ENCODE measurements at places on chromosomes 11 and 22.

DNA sequence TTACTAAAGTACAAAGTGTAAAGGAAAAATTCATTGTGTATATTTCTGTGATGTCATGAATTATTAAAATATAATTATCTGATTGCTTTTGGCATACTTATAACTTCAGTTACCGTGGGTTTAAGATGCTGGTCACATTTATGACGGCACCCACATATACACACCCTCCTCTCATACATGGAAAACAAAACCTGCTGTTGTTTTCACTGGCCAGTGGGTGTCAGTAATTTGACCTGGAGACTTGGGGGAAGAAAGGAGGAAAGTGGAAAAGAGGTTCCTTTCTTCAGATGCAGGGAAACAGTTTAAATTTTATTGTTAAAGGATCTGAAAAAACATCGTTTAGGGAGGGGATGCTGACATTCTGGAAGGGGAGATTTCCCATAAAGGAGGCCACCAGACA is 742 bp upstream of the BBOX1 start:
- DNase-seq, result no peak

GRCh38 chr11:12239804-12240371 is 129.5 kb downstream of the MICAL2 start:
- DNase-seq, result no peak

DNA sequence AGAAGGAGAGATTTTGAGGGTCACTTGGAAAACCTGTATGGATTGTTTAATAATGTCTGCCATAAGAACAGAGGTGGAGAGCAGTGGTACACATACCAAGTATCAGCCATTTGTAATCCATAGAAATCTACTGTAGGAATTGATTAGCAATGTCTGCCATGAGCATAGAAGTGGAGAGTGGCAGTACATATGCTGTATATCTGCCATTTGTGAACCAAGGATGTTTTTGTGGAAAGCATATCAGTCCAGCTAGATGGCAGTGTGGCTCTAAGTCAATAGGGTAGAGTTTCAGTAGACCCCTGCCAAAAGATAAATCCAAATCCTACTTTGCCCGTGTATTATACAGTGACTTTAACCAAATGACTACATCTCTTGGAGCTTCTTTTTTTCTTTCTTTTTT is 82.9 kb upstream of the SEZ6L start:
- no peak for DNase-seq

DNA sequence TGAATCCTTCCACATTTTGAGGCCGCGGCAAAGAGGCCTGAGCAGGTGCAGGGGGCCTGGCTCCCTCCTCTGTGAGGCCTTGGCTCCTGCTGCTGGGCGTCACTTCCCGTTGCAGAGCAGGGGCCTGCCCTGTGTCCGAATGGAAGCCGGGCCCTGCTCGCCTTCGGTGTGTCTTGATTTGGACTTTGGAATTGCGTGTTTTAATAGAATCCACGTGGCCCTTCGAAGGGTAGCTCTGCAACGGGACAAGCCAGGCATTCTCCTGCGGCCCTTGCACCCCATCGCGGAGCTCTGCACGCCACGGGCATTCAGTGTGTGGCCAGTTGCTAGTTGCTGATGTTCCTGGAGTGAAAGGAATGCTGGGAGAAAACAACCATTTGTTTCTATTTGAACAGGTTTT is 25.8 kb downstream of the SAMM50 start:
- no peak for DNase-seq

- no peak for DNase-seq
These were observed 21.6 kb downstream of the LRFN4 start for GRCh38 chr11:66878474-66878873.

DNA sequence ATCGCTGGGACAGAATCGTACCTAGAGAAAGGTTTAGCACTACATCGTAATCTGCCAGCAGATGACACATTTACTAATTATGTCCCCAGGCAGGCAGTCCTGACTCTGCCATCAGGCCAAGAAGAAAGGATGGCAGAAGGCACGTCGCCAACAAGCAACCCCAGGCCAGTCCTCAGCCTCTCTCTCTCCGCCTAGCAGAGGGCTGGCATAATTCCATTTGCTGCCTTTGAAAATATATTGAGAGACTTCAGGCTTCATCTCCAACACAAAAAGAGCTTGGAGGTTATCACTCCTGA is 1517.0 kb downstream of the TBC1D22A start:
- no peak for DNase-seq

DNA sequence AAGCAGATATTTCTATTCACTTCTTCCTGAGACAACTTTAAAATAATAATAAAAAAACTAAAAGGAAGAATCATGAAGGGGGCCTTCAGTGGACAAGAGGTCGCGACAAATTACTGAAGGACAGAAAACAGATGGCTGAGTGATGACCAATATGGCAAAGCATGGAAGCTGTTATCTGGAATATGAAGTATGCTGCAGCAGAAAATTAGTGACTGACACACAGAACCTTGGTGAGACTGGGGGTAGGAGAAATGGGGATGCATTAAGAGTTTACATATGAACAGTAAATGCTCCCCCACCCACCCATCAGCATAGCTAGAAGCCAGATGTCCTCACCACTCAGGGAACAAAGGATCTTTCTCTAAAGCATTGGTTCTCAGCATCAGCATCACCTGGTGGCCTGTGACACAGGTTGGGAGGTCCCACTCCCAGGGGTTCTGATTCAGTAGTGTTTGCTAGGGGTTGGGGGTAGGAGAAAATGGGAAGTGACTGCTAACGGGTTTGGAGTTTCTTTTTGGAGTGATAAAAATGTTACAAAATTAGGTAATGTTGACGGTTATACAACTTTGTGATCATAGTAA is 59.7 kb downstream of the NARS2 start:
- DNase-seq, result no peak

GRCh38 chr22:38757464-38757757 is 1.6 kb upstream of the SUN2 start:
- DNase-seq, result no peak

- no peak for DNase-seq
These were observed 109.0 kb upstream of the APOA1 start for GRCh38 chr11:116946414-116946813.

DNA sequence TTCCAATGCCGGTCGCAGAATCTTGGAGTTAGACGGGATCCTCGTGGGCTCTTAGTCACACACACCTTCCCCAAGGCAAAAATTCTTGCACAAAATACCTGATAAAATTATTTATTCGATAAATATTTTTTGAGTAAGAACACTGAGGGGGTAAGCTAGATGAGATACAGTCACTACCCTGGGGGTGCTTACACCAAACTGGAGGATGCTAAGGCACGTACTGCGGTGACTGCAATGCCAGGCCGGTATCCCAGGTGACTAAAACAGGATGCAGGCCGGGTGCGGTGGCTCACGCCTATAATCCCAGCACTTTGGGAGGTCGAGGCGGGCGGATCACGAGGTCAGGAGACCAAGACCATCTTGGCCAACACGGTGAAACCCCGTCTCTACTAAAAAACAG is 1.7 kb upstream of the MRTFA start:
- DNase-seq, result no peak

DNA sequence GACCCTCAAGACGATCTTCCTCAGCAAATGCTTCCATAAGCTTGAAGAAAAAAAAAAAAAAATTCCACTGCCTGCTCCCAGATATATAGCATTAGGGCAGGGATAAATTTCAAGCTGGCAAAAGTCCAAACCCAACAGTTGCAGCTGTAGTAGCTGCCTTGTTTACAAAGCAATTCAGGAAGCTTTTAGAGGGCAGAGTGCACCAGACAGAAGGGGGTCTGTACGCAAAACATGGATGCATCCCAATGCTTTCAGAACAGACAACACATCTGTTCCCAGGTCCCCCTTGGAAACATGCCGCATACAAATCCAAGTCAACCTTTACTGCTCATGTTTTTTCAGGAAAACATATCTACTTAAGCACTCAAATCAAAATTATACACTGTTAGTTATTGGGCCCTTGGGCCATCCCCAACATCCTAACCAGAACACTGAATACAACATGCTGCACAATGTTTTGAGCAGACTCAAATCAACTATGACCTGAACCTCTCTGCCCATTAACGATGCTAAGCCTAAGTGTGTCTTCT is 94.5 kb downstream of the CADM1 start:
- peak; percentile 72 for DNase-seq

GRCh38 chr11:39678996-39679395 is 1780.5 kb downstream of the LRRC4C start:
- DNase-seq, result no peak

DNA sequence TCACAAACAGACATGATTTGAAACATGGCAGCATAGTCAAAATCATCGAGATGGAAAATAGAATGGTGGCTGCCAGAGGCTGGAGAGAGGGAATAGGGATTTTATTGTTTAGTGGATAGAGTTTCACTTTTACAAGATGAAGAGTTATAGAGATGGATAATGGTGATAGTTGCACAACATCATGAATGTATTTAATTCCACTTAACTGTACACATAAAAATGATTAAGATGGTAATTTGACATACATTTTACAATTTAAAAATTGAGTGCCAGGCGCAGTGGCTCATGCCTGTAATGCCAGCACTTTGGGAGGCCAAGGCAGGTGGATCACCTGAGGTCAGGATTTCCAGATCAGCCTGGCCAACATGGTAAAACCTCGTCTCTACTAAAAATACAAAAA is 21.2 kb downstream of the TTC28 start:
- DNase-seq, result no peak

GRCh38 chr22:28808716-28809355 is 8.5 kb upstream of the XBP1 start:
- DNase-seq, result no peak

DNA sequence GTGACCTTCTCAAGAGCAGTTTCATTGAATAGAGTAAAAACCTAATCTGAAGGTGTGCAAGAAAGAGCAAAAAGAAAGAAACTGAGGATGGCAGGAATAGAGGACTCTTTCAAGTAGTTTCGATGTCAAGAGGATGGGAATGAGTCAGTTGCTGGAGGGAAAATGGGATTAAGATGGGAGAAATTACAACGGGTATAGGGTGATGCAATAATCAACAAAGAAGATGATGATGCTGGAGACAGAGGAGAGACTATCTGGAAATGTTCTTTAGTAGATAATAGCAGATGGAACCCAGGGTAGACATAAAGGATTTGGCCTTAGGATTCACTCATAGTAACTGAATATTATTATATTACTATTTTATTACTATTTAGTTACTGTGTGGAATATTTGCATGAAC is 189.4 kb downstream of the GRIA4 start:
- no peak for DNase-seq

DNA sequence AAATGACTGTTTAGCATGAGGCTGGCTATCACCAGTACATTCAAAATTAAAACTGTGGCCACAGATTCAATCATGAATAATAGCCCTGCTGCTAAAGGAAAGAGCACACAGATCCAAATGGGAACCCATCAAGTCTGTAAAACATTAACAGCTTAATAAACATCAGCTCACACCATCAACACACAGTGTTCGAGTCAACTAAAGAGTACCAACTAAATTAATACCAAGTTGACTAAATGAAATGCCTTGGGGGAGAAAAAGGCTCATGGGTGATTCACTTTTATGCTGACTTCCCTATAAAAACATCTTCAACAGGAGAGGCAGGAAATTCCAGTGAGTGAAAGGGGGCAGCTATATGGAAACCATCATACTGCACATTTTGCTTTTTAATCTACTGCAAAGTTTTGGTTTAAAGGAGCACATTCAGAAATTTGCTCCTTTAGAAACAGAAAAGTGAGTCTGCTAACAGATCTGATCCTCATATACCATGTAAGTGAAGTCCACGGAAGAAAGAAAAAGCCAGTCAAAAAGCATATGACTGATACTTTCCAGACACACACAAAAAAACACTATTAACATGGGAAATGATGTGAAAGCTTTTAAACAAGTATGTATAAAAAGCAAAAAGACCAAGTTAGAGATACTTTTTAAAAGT is 16.3 kb downstream of the LGR4 start:
- DNase-seq, result no peak

DNA sequence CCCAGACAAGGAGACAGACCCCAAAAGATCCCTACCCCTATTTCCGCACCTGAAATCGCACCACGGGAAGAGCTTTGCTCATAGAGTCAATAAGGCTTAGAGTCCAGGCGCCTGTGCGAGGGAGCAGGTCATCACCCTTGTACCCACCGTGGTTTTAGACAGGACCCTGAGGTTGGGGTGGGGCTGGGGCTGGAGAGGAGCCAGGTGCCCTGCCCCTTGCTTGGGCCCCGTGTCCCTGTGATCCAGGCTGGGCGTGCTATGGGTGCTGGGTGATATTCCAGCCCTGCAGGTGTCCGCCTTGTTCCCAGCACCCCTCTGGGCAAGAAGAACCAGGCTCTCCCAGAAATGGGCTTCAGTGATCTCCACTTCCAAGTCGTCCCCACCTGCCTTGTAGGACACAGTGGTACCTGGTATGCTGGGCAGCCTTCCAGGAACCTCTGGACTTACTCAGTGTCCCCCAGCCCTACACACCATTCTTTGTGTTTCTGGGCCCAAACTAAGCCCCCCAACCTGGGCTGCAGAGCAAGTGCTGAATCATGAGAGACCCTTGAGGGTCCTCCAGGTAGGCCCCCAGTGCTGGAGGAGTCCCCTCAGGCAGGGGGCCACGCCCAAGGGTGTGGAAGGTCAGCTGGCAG is 4.5 kb downstream of the CD81 start:
- no peak for DNase-seq

- DNase-seq, result no peak
These were observed 7.7 kb downstream of the BLID start for GRCh38 chr11:122108192-122108799.

DNA sequence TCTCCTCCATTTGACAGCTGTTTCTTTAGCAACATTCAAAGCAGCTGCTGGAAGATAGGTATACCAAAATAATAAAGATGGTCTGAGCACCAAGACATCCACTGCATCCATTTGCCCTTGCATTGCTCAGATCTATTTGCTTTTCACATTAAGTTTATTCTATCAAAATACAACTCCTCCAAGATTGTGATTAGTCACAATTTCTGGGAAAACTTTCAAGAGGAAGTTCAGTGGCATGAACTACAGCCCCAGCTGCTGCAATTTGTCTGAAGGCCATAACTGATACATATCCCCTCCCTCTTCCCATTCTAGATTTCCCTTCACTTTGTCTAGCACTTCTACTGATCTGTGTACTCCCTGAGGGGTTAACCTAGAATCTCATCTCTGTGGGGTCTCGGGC is 117.5 kb upstream of the CEP126 start:
- DNase-seq, result no peak

- no peak for DNase-seq
These were observed 426.1 kb upstream of the CADM1 start for GRCh38 chr11:115930291-115930690.

GRCh38 chr11:44578279-44578678 is 12.8 kb downstream of the CD82 start:
- DNase-seq, result no peak

- DNase-seq, result no peak
These were observed 6.9 kb upstream of the ACR start for GRCh38 chr22:50730941-50731661.

DNA sequence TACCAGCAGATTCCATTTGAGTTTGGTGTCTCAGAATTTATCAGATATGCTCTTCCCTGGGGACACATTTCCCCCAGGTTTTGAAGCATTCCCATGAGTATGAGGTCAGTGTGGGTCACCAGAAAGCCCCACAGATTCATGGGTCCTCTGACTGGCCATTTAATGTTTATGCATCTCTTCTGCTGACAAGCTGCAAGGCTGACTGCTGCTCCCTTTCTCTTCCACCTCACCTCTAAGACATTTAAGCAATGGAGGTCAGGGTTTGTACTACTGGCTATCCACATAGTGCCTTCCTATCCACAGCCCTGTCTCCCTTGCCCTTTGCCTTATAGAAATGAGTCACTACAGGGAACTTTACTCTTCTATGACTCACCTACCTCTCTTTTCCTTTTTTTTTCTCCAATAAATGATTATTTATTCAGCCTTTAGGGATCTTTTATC is 106.0 kb upstream of the TIMP3 start:
- no peak for DNase-seq

All from left renal pelvis (tissue), 4 donors.